GOT3 (cell line): ENCODE measurements at places on chromosomes 5 and 9.

DNA sequence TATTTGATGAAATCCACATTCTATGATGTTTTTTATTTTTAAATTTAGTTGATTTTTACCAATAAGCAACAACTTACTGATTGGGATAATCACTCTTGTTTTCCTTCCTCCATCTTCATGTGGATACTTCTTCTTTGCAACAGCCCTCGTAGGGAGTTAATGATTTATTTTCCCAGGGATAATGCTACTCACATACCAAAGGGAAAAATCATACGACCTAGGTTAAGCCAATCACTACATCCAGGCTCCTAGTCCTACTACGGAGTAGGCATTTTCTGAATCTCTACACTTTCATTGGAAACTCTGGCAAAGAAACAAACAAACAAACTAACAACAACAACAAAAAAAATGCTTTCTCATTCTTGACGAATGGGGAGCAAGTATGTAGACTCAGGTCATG is 663.4 kb downstream of the PTPRD start:
- no peak for DNase-seq

DNA sequence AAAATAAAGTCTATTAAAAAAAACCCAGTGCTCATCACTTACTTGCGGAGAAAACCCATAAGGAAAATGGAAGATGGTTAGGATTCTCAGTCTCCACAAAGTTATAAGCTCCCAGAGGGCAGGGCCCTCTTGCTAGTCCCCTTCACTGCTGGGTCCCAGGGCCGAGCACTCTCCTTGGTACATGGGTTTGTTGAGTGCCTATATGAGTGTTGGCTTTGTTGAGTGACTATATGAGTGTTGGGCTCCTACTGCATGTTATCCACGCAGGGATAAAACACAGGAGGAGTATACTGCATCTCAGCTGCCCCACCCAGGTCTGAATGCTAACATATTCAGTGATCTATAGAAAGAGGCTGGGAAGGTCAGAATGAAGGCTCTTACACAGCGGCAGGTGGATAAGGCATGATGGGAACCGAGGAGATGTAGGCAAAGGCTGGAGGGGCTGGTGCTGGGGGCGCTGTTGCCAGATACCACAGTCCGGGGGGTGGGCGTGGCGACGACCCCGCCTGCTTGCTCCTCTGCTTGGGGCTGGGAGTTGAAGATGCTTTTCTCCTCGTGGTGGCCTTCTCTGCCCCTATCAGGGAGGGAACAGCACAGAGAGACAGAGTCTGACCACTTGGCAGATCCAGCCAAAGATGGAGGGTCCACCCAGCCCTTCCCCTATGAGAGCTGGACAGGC is 11.6 kb downstream of the ORM2 start:
- DNase-seq: no peak

DNA sequence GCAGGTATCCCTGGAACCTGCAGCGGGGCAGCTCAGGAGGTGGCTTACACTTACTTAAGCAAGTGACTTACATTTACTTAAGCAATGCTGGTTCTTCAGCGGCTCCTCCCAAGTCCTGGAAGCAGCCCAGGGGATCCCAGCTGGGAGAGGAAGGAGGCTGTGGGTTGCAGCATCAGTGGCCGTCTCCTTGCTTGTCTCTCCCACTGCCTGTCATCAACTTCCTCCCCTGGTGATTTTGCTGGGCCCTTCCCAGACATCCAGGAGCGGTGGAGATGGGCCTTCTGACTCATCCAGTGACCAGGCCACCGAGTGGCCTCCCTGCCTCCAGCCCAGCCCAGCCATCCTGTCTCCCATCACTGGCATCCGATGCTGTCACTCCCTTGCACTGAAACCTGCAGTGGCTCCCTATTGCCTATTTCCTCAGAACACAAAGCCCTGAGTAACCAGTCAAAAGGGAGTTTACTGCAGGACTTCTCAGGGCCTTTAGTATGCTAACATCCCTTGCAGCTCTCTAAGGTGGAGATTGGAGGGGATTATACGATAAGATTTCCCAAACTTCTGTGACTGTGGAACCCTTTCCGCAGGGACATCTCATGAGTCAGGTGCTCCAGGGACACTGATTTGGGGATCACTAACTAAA is 155.9 kb upstream of the PHYKPL start:
- DNase-seq: no peak

DNA sequence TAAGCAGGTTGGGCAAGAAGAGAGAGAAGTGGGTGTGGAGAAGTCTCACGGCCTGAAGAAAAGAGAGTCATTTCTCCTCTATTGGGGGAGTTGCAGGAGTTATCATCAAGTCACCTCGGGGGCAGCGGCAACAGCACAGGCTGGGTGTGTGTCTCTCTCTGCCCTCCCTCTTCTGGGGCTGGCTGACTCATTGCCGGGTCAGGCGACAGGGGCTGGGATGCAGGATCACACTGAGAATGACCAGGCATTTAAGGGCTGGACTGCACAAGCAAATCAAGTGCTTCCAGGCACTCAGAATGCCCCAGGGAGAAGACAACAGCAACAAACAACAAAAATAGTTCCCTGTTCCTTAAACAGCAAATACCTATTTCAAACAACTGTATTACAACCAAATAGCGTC is 6.3 kb upstream of the EQTN start:
- no peak for DNase-seq

GRCh38 chr9:81550207-81550583 is 139.2 kb downstream of the TLE1 start:
- DNase-seq: no peak
